ENCODE measurements at places on chromosomes 13 and 19.
A peak's percentile ranks its signal among the peaks of the same experiment; 100 is the strongest.

- DNase-seq = no peak
These were observed 1216.0 kb downstream of the SLITRK5 start for GRCh38 chr13:88887045-88887662.

- DNase-seq = peak; percentile 91
These were observed 17.7 kb upstream of the SPACA4 start for GRCh38 chr19:48588670-48589401.

- no peak for DNase-seq
These were observed 94.7 kb downstream of the RBM26 start for GRCh38 chr13:79311386-79311785.

GRCh38 chr13:40758811-40759210, 12.2 kb downstream of the MRPS31 start:
- DNase-seq = no peak

DNA sequence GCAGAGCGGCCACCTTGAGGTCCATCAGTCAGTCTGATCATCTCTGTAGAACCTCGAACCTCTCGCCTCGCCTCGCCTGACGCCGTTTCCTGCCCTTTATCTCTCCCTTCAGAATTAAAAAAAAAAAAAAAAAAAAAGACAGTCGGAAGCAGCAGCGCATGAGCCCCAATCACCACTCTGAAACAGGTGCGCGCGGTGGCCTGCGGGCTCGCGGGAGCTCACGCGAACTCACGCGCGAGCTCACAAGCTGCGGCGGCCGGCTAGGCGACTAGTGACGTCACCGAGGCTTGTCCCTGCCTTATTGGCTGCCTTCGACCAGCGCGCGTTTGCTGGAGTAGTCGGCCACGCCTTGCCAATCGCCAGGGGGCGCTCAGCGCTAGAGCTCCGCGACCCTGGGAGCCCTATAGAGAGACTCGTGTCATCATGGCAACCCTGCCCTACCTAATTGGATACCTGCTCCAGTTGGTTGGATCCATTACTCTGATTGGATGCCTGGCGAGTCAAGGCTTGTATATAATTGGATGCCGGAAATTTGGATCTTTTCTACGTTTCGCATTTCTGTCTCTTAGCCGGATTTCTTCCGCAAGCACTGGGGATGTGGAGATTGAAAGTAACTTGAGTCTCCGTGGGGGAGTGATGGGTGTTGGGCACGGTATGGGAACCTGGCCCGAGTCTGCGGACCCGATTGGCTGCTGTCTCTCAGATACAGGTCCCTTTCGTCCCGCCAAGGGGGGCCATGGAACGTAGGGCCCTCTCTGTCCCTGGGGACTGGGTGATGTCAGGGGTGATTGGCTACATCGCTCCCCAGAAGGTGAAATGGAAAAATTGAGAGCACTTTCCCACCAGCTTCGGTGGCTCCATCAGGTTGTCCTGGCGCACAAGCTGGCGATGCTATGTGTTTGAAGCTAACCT, 31.6 kb downstream of the SYT3 start:
- peak; percentile 56 for DNase-seq

- DNase-seq = no peak
These were observed 126.8 kb upstream of the IRS2 start for GRCh38 chr13:109913186-109913585.

- DNase-seq = peak; percentile 41
These were observed 112.3 kb upstream of the KLF12 start for GRCh38 chr13:74246487-74246886.

DNA sequence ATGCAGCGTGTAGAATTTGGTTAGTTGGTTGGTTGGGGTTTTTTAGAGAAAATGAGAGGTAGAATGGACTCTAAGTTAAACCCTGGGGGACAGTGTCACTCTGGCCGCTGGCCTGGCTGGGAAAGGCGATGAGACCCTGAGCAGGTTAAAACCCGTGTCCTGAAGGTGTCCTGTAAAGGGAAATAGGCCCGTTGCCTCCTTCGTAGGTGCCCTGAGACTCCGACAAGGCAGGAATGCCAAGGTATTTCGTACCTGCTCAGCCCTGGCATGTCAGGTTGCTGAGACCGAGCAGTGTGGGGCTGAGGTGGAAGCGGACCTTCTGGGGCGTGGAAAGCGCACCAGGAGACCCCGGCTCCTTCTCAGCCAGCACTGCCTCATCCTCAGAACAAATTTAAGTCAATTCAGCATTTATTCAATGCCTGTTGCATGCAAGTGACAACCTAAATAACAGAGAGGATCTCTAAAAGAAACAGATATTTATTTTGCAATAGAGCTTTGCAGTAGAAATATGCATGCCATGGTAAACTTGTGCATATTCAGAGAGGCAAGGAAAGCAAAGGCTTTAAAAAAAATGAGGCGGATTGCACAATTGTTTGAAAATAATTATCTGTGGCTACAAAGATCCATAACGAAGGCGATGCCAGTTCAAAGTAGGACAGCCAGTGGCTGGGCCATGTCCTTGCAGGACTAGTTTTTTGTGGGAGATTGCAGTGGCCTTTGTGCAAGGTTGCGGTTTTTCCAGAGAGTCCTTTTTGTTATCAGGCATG, 1.4 kb upstream of the RAB20 start:
- no peak for DNase-seq

GRCh38 chr19:48965040-48965805, at the start of gene FTL:
Gene FTL (plus strand): TSS chr19:48965309. CDS start chr19:48965508, 199 bp downstream.
- peak; percentile 80 for DNase-seq

DNA sequence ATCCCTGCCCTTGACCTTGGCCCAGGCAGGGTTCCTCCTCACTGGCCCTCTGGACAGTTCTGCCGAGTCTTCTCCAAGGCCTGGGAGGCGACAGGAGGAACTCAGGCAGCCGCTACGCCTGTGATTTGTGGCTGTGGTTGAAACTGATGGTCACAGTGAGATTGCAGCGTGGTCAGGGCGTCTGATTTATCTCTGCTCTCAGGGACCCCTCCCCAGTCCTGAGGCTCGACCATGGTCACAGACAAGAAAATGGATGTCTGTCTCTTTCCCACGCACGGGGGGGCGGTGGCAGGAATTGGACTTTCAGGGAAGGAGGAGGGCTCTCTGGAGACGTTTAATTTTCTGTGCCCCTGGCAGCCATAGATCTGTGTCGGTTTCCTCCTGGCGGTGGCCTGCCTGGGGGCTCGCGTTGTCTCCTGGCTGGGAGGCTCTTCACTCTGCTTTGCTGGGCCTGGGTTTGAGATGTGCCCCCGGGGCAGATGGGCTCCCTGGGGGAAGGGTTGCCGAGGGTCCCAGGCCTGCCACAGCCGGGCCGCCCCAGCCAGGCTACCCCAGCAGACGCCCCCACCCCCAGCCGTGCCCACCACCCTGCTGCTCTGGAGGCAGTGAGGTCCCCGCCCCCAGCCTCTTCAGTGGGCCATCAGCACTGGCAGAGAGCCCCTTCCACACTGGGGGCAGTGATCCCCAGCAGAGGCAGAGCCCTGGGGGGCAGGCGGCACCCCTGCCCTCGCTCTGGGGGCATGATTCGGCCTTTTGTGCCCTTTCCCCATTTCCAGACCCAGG, 167.4 kb downstream of the KDM4B start:
- no peak for DNase-seq

DNA sequence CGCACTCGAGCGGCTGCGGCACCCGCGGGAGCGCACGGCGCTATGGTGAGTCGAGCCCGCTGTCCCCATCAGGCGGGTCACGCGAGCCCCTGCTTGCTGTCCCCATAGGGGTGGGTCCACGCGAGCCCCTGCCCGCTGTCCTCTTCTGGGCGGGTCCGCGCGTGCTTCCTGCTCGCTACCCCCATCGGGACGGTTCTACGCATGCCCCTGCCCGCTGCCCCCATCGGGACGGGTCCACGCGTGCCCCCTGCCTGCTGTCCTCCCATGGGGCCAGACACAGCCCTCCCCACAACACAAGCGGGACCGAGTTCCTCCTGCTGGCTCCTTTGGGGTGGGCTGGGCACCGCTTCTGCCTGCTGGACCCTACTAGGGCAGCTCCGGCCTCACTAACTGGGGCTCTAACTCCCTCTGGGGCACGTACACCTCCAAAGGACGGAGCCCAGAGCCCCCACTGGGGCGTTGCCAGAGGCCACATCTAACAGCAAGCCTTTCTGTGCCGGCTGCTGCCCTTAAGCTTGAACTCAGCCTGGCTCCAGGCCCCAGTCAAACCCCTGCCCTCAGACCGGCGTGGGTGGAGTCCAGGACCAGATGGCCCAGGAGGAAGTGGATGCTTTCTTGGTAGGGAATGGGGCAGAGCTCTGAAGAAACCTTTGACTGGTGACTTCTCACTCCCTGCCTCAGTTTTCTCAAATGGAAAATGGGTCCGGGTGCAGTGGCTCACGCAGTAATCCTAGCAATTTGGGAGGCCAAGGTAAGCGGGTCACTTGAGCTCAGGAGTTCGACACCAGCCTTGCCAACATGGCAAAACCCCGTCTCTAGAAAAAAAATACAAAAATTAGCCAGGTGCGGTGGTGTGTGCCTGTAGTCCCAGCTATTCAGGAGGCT, 722 bp downstream of the COLGALT1 start:
- DNase-seq = no peak

GRCh38 chr19:16200038-16201010, 2.6 kb downstream of the AP1M1 start:
- no peak for DNase-seq

DNA sequence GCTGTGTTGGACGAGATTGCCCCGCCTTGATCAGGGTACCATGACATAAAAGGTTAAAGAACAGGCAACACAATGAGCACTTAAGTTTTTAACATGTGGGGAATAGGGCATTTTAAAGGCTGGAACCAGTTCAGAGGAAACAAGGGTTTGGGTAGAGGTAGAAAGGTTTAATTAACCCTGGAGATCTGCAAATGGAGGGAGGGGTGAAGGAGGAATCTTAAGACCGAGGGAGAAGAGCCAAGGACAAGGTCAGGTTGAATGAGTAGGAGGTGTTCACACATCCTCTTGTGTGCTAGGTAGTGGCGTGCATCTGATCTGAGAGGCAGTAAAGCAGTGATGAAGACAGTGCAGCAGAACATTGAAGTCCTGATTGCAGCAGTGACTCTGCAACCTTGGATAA, 28.5 kb downstream of the SKA3 start:
- DNase-seq = no peak

DNA sequence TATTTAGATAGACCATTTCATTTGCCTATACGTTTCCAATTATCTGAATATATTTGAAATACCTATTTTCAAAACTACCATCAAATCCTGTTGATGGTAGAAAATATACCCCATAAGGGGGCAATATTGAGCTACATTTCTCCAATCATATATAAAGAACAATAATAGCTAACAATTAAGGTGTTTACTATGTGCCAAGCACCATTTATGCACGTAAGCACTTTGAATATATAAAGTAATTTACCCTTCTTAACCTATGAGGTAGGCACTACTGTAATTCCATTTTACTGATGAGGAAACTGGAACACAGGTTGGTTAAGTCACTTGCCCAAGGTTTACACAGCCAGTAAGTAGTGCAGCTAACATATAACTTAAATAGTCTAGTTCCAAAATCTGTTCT, 79.2 kb downstream of the UBL3 start:
- no peak for DNase-seq

DNA sequence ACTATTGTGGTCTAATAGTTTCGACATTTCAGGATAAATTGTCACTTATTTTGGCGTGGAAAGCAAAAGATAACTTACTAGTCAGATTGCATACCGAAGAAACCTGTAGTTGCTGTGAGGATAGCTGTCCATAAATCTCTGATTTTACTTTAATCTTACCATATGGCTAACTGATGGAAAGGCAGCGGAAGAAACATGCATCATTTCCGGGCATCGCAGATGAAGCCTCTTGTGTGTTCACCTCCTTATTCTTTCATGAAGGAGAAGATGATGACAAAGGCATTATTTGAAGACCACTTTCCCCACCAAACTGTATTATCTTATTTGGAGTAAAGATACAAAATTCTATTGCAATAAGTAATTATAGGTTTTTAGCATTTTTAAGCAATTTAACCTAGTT, 763.6 kb upstream of the SLITRK6 start:
- DNase-seq = no peak

GRCh38 chr13:99527301-99527700, 26.0 kb downstream of the TM9SF2 start:
- DNase-seq = peak; percentile 16

- no peak for DNase-seq
These were observed 78.2 kb downstream of the SHISA2 start for GRCh38 chr13:25973576-25973975.

GRCh38 chr13:94209117-94209516, 270.4 kb downstream of the DCT start:
- DNase-seq = no peak

DNA sequence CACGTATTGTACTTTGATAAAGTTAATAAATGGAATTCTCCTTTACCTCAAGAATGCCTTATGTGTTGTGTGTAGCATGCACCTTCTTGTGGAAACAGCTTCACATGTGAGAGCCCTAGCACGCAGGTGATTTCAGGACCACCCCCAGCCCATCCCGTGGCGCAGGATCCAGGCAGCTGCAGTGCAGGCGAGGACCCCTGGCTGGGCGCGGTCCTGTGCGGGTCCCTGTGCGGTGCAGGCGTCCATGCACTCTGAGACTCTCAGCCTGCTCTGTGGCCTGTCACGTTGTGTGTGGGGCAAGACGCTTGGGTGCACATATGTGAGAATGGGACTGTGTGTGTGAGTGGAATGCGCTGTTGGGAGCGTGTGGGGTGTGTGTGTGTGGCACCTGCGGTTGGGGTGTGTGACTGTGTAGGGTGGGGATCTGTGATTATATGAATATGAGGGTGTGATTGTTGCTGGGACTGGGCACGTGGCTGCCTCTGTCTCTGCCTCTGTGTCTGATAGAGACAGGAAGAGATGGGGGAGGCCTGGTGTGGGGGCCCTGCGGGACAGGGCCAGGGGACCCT, 30.8 kb downstream of the WTIP start:
- DNase-seq = no peak

- no peak for DNase-seq
These were observed 14.3 kb upstream of the FKRP start for GRCh38 chr19:46731584-46731983.

- no peak for DNase-seq
These were observed 685 bp downstream of the GMFG start for GRCh38 chr19:39335168-39335548.

DNA sequence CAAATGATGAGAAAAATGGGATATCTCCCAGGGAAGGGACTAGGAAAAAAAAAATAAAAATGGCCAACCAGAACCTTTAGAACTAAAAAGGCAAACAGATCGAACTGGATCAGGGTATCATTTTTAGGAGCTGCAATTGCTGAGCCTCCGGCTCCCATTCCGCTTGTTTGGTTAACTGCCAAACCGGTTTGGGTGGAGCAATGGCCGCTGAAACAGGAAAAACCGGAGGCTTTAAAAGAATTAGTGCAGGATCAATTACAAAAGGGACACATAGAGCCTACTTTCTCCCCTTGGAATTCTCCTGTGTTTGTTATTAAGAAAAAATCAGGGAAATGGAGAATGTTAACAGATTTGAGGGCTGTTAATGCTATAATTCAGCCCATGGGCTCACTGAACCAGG, 12.7 kb upstream of the ZNF443 start:
- no peak for DNase-seq

DNA sequence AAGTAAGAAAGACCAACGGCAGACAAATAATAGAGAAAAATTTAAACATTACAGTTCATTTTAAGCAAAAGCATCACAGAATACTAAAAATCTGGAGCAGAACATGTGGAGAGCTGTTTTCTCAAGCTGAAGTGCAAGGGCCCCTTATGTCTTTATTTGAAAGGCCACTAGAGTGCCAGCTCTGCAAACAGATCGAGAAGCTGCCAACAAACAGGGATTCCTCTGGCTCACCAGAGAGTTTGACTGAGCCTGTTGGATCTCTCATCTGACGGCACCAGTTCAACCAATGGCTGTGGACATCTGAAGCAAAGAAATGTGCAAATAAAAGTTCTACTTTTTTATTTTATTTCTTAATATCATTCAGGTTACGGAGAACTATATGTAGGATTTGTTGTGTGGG, 119.7 kb downstream of the COL4A2 start:
- no peak for DNase-seq

Data from activated CD4-positive, alpha-beta T cell treated with anti-CD3 and anti-CD28 coated beads, Interleukin-2, amount 50 U/mL, for 1 hour (primary cell).